Right ventricle myocardium inferior (tissue), 1 donor: ENCODE measurements at places on chromosomes 2 and 18.

DNA sequence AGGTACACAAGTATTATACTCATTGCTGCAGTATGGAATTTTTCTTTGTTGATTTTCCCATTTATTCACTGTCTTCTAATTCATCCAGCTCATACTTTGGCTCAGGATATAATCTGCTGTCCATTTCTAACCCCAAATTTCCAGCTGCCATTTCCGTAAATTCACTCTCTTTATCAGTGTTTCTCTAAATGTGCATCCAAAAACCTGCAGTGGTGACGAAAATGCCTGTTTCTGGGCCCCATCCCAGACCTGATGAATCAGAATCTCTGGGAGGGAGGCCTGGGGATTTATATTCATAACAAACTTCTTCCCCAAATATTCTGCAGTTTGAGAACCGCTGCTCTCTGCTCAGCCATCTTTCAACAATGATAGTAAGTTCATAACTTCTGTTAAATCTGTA, 86.6 kb downstream of the VWC2L start:
- DNase-seq = no peak

DNA sequence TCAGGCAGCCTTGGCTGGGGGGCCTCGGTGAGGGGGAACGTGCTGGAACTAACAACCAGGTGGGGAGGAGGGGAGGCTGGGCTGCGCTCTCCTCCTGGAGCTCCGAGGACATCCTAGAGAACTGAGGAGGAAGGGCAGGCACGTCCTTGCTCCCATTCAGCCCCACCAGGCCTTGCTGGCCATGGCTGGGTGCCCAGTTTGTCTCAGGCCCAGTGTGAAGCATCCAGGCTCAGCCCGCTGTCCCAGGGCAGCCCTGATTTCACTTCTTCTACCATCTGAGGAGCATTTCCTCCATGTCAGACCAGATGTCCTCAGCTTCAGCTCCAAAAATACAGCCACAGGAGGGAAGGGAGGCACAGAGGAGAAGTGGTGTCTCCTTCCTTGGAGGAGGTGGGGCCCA, 125.4 kb downstream of the CELF4 start:
- no peak for DNase-seq

GRCh38 chr2:99944019-99944418, 198.4 kb downstream of the AFF3 start:
- no peak for DNase-seq

GRCh38 chr18:49608366-49609255, 46.8 kb downstream of the LIPG start:
- no peak for DNase-seq

GRCh38 chr18:212780-213179, 54.4 kb downstream of the USP14 start:
- no peak for DNase-seq

DNA sequence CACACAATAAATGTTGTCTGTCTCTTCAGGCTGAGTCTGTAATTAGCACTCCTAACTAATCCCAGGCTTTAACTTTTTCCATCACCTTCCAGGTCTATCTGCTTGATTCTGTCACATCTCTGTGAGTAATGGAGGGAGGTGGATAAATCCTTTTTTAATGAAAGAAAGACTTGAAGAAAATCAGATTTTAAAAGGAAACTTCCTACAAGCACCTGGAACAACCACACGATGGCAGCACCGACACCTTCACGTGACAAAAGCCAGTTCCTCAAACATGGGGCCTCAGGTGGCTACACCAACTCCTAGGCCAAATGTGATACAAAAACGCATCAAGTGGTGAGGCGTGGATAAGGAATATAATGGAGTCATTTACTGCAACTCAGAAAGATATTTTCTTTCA, 41.8 kb downstream of the TGFBRAP1 start:
- DNase-seq = no peak

GRCh38 chr2:74881176-74881575, 47.2 kb downstream of the HK2 start:
- DNase-seq = no peak

DNA sequence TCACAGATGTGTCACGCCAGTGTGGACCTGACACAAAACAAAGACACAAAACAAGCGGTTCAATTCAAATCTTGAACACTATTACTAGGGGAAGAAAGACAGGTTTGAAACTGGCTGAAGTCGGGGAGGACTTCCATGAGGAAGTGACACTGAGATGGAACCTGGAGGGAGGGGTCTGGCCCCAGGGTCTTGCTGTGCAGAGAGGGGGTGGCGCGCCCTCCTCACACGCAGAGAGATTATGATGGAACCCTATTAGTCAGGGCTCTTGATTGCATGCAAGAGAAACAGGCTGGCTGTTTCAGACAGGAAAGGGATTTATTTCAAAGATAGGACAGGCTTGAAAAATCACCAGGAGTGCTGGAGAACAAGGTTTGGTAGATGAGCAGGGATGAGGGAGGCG, 363.6 kb upstream of the HS6ST1 start:
- no peak for DNase-seq

DNA sequence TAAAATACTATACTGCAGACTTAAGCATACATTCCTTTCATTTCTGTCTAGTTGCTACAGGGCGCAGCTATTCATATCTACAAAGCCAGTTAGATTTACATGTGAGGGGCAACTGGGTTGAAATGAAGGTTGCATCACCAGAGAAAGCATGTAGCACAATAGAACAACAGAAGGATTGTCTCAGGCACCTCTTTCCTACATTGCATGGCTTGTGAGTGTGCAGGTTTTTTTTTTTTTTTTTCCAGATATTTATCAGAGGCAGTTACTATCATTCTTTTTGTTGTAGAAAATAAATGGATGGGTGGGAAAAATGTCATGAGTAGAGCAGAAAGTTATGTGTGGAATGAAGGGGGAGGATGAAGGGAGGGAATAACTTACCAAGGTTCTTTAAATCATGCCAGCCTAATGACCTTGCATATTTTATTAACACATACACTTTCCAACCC, 86.8 kb downstream of the ERBB4 start:
- DNase-seq = no peak

- peak; percentile 76 for DNase-seq
Measured at GRCh38 chr2:46471-47345, at the start of gene FAM110C. TSS of gene FAM110C (minus strand) at chr2:46505. CDS start at chr2:46385, 120 bp downstream.

DNA sequence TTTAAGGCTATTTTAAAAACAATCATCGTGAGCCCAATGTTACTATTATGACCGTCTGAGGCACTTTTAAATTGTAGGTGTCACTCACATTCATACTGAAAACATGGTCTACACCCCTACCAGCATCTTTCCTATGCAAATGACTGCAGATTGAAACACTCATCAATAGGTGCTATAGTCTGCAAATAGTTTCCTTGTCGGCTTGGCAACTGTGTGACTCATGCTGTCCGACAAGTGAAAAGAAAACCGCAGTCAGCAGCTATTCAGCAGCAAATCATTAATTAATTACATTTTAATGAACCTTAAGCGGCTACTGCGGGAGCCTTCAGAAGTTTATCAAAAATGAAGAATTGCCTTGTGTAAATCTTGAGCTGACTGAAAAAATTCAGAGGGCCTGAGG, 134.4 kb downstream of the FIGN start:
- DNase-seq = no peak

DNA sequence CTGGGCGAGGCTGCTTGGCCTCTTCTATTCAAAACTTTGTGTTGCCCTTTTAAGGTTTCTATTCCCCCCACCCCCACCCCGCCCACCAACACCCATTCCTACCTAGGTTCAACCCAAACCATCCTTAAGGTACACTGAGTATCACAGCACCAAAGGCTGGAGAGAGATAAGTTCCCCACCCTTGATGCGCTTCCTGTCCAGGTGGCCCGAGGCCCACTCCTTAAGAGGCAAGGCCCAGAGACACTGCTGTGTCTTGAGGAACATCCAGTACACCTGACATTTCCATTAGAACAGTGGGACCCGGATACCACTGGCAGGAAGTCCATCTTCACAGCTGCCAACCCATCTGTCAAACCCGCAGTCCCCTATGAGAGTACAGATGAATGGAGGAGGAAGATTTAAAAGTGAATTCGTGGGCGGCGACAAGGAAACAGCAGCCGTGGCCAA, 277 bp upstream of the INPP1 start:
- no peak for DNase-seq

GRCh38 chr2:238061315-238062202, 758 bp downstream of the SCLY start:
- DNase-seq = no peak

DNA sequence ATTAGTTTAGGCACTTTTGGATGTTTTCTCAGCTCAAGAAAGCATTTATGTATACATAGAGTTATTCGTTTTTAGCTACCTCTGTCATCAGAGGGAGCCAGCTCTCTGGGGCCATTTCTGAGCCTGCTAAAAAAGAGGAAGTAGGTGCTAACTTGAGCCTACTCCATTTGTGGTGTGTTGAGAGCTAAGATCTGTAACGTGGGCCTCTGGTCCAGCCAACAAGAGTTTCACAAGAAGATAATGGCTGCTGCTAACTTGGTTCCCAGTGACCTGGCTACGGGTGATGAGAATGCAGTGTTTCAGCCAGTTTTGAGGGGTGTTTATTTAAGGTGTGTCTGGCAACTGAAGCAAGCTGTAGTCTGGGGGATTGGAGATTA, 182.5 kb downstream of the PRKCE start:
- no peak for DNase-seq

DNA sequence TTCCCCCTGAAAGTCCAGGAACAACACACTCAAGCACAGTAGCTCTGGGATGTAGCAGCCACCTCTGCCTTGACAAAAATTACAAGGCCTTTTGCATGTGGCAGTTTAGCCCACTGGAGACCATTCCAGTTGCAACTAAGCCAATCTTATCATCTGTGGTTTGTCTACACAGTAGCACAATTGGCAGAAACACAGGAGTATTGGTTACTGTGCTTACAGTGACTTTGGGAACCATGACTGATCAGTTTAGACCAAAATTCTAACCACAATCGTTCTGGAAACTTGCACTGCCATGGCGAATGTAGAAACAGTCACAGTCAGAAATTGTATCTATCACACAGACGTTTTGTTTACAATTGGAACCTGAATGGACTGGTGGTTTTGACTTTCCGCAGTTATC, 403.7 kb upstream of the MEIS1 start:
- DNase-seq = no peak

DNA sequence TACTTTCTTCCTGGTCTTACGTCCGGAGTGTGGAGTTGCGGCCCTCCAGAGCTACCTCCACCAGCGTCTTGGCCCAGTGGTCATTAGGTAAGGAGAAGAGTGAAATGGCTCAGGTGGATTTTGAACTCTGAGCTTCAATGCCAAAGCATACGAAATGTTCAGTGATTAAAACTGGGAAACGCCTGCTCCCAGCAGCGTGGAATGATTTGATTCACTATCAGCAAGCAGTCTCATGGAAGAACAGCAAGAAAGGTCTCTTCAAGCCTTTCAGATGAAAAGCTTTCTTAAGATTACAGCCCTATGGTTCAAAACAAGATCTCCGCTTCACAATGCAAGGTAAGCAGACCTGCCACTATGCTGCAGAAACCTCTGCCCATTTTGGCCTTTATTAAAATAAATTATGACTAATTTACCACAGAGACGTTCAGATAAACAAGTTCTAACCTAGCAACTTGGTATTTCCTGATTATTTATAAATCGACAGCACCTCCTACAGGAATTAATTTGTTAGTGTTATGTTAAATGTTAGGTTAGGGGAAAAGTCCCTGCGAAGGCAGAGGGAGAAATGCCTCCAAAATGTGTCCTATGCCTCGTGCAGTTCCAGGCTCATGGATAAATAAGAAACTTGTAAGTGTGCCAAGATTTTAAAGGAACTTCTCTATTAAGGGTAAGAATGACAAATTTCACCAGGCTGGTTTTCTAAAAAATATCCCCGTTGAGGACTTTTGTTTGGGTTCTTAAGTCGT, 10.1 kb downstream of the SP9 start:
- no peak for DNase-seq

DNA sequence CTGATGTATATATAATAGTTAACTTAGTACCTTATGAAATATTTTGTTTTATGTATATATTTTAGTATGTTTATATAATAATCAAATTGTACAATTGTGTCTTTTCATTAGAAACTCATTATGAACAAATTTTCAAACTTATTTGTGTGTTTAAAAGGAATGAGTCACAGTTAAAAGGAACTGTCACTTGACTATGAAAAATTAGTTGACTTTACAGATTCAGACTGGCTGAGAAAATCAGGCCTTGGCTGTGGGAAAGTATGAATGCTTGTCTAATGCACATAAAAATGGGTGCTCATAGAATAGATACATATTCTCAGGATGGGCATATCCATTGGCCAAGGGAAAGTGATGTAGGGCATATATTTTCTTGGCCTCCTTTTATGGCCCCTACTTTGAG, 576.8 kb downstream of the SATB2 start:
- DNase-seq = no peak

DNA sequence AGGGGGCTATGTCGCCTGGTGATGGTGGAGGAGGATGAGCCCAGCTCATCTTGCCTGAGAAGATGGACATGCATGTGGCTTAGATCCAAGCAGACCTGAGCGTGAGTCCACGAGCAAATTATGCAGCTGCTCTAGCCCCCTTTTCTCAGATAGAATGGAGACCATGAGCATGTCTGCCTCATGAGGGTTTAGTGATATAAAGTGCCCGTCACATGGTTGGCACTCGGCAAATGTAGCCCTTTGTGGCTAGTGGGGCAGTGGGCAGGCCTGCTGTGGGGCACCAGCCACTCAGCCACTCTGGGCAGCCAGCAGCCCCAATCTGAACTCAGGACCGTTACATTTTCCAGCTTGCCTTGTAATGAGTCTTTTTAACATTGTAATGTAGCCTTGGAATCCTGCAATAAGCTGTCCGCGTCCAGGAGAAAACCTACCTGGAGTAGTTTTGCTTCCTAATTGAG, 92.1 kb upstream of the HS6ST1 start:
- no peak for DNase-seq

- DNase-seq = no peak
Measured at GRCh38 chr2:40435426-40436092, 16.3 kb downstream of the SLC8A1 start.

- no peak for DNase-seq
Measured at GRCh38 chr2:47891369-47892337, 14.6 kb downstream of the FBXO11 start.

DNA sequence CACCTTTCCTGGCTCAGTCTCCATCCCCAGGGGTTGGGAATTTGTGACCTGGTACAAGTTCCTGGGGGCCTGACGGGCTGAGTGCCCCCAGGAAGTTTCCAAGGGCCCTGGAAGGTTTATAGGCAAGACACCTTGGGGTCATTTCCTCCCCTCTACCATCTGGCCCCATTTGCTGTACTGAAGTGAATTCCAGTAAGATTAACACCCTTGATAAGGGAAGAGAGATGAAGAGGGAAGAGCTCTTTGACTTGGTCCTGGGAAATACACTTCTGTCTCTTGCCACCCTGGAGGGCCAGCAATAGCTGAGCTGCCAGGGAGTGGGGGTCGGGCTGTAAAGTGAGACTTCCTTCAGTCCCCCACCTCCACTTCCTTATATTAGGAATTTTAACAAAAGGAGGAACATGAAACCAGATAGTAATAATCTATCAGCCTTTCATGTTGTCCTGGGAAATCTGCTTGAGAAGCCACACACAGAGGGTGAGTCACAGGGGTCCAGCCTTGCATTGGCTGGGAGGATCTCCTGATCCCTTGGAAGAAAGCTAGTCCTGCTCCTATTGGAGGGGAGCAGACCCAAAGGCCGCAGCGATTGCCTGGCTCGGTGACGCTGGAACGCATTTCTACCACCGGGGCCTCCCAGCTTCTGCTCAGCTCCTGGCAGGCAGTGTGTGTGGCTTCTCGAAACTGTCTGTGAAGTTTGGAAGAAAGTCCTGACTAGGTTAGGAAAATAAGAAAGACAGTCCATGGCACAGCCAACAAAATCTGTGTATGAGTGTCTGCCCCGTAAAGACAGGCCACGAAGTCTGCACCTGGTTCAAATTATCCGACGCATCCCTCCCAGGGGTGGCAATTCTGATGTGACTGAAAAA, 87.3 kb downstream of the ACAA2 start:
- peak; percentile 80 for DNase-seq
